Cardiac septum (tissue), 1 donor: ENCODE measurements at places on chromosomes 12 and 14. TPM values are rescaled to one million over a fixed set of nuclear protein-coding genes. Genes with fewer than 3 reads are reported as not detected.

- no peak for DNase-seq
Measured at GRCh38 chr12:47801904-47802246, 17.8 kb downstream of the HDAC7 start.

ANO4 gene
- total RNA-seq, result 0.30 TPM

DNA sequence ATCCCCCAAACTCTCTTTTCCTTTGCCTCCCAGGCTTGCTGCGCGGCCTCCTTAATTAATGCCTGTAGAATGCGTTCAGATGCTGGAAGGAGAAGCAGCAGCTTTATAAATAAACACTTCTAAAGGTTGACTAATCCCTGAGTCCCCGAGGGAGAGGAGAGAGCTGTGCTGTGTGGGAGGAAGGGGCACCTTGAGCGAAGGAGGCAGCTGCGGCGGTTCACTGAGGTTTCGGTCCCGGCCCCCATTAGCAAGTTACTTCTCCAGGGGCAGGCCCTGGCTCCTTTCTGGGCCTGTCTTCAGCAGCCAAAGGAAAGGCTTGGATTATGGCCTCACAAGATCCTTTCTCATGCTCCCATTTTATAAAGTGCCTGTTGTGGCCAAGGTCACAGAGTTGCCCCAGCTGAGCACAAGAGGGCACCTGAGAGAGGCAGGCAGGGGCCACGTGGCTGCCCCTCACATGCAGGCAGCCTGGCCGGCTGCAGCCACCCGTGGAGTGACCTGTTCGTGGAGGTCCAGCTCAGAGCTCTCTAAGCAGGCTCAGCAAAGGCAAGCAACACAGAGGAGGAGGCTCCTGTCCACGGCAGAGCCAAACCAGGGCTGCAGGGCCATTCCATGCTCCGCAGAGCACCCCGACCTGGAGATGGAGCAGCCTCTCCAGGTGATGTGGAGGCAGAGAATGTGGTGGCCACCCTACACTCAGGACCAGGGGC, 15.0 kb upstream of the CACNA2D4 start:
- peak; percentile 70 for DNase-seq

GRCh38 chr12:106631150-106631549, 48.3 kb downstream of the RFX4 start:
- DNase-seq, result no peak

DNA sequence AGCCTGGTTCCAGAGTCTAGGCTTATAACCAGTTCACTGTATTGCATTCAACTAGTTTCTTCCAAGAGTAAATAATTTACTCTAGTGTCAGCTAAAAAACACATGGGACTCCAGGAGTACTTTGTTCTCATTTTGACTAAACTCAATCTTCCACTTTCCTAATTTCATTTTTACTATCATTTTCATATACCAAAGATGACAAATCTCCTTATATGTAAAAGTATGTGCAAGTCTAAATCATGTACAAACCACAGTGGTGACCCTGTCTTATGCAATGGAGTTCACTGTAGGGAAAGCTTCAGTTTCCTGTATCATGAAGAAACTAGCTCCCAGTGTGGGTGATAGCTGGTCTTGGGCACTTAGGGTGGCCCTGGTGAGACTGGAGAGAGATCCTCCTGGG, 151.6 kb downstream of the HELB start:
- no peak for DNase-seq

GRCh38 chr12:114625294-114625851, 58.6 kb downstream of the TBX3 start:
- DNase-seq, result no peak

DNA sequence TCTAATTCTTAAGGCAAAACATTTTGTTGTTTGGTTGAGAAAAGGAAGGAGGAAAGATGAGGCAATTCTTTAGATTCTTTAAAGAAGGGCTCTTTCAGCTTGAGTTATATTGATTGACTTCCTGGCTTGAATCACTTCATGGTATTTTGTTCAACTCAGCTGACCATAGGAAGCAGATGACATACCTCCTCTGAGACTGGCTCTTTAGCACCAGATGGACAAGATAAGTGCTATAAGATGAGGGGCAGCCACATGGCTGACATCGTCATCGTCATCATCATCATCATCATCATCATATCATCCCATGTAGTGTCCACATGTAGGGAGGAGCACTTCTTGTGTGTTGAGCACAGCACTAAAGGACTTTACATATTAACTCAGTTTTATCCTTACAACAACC, 81.3 kb downstream of the SSPN start:
- DNase-seq, result no peak

DNA sequence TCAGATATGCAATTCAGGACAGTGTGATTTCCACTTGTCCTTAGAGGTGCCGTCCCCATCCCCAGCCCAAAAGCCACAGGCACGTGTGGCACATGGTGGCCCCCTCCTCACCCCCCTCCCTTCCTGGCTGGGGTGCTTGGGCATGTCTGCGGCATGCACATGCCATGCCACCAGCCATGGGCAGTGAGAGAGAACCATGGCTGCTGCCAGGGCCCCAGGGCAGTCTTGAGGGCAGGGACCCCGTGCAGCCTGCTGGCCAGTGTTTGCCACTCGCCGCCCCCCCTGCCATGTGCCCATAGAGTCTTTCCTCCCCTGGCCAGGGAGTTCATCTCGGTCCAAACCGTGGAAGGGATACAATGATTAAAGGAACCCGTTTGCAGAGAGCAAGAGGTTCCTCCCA, 41.5 kb downstream of the TNFAIP2 start:
- DNase-seq, result no peak

DNA sequence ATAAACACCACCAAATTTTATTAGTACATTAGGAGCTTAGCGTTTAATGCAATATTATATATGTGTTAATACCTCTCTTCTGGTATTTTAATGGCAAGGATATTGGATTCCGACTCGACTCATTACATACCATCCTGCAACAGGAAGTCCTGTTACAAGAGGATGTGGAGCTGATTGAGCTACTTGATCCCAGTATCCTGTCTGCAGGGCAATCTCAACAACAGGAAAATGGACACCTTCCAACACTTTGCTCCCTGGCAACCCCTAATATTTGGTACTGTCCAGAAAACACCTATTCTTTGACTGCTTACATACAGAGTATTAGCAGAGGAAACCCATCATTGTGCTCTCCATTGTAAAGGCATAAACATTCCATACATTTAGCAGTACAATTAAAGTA, 45.2 kb downstream of the VEZT start:
- DNase-seq, result no peak

TMPRSS12 gene
- total RNA-seq, result not detected

DNA sequence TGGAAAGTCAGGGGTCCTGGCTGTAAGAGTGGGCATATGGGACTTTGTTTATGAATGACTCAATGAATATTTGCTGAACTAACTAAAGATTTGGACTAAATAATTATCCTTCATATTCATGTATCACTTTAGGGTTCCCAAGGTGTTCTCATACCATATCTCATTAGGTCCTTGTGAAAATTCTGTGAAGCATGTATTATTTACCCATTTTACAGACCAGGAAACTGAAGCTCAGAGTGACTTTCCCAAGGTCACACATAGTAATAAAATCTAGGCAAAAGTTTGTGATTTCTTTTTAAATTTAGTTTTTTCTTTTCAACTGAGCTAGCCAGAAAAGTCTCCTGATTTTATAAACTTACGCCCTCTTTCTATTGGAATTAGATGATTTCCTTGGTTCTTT, 9.4 kb downstream of the PDE1B start:
- no peak for DNase-seq

GRCh38 chr12:526089-526488, 66.3 kb downstream of the B4GALNT3 start:
- no peak for DNase-seq

GRIP1 gene
- total RNA-seq, result 0.81 TPM

GRCh38 chr12:89454080-89454848, 70.3 kb downstream of the GALNT4 start:
- no peak for DNase-seq

GRCh38 chr12:87491598-87491997, 537.6 kb downstream of the C12orf50 start:
- DNase-seq, result no peak

GRCh38 chr12:13744561-13744960, 236.8 kb downstream of the GRIN2B start:
- no peak for DNase-seq

GRCh38 chr12:110531741-110532333, 29.7 kb downstream of the RAD9B start:
- DNase-seq, result no peak

DNA sequence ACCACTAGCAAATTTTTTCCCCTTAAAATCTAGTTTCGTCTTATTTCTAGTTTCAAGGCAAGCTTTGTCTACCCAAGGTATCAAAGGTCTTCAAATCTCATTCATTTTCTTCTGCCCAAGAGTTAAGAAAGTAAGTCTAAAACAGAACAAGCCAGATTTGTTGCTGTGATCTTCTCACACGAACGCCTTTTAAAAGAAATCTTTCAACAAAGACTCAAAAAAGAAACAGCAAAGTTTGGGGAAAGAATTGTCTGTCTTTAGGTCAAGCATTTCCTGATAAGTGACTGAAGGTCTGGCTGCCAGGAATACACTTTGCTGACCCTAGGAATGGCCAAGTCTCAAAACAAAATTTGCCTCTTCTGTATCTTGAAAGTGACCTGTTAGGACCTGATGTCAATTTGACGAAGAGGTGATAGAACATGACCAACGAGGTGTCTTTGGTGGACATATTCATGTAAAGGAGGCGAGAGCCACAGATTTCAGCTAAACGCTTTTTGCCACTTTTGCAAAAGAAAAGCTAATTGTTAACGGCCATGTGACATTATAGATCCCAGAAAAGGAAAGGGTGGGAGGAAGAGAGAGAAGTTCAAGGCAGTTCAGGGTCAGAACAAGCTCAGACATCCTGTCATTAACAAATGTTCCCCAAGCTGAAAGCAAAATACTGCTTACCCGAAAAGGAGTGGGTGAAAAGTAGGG, 1.7 kb downstream of the CDK17 start:
- DNase-seq, result no peak

GRCh38 chr12:55965240-55965639, 602 bp downstream of the PMEL start:
- DNase-seq, result no peak

GUCY2C gene
- total RNA-seq, result not detected

- DNase-seq, result no peak
Measured at GRCh38 chr12:94042321-94042720, 106.1 kb upstream of the PLXNC1 start.

HOXC4 gene
- total RNA-seq, result not detected

TNS2 gene
- total RNA-seq, result 99.3 TPM

COL2A1 gene
- 0.13 TPM for total RNA-seq

DNA sequence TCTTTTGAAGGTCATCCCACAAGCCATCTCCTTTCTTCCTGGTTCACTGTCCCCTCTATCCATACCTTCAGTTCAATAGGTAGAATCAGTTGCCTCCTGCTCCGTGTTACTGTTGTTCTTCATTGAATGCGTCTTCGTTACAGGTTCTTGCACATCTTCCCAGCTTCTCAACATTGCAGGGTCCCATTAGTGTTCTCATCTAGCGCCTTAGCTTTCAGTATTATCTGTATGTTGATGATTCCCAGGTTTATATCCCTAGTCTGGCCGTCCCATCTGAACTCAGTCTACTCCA, 2.0 kb downstream of the SCFD1 start:
- no peak for DNase-seq

GRCh38 chr14:104373855-104374717, 205.5 kb upstream of the C14orf180 start:
- DNase-seq, result no peak

DNA sequence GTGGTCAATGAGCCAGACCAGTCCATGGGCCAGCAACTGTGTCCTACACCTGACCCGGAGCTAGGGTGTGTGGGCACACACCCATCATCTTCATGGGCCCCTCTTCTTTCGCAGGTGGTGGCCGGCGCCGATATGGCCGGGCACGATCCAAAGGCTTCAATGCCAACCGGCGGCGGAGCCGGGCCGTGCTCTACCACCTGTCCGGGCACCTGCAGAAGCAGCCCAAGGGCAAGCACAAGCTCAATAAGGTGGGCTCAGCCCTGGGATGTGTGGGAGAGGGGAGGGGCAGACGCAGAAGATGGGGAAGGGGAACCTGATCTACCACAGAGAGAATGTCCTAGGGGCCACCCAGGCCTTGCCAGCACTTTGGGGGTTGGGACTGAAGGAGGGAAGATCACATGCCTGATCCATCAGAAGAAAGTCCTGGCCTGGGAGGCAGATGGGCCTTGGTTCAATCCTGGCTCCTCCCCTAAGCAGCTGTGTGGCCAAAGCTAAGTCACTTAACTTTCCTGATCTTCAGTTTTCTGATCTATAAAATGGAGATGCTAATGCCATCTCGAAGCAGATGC, 3.8 kb downstream of the KCNH3 start:
- no peak for DNase-seq

AHNAK2 gene
- total RNA-seq, result 4.6 TPM

CDK4 gene
- total RNA-seq, result 46.3 TPM

KLRC1 gene
- total RNA-seq, result 0.16 TPM

DNA sequence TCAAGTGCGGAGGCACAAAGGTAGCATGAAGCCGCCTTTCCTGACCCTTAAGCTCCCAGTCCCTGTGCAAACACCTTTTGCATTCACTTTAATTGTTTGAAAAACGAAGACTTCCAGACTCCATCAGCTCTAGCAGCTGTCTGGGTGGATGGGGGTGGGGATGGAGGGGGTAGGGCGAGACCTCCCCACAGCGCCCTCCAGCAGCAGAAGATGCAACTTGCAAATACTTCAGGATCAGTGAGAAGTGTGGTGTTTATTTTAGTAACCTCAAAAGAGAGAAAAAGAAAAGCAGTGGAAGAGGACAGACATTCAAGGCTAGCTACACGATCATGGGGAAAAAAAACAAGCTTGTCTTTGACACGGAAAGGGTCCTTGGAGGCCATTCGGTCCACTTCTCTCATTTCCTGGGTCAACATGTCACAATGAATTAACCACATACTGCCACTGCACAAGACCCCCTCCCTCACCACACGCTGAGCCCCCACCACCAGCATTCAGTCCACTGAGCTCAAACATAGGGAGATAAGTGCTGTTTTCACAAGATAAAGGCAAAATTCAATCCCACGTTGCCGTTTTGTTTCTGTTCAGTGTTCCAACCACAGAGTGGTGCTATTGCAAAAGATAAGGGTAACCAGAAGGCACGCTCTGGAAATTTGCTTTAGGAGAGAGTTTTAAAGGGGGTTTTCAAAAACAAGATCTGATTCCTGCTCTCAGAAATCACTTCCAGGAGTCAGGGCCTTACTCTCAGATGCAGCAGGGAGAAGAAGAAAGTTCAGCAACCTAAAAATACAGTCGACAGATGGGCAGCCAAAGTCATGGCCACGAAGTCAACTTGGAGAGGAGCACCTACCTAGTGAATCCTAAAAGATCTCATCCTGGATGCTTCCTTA, 3.3 kb upstream of the NTF3 start:
- no peak for DNase-seq

DNA sequence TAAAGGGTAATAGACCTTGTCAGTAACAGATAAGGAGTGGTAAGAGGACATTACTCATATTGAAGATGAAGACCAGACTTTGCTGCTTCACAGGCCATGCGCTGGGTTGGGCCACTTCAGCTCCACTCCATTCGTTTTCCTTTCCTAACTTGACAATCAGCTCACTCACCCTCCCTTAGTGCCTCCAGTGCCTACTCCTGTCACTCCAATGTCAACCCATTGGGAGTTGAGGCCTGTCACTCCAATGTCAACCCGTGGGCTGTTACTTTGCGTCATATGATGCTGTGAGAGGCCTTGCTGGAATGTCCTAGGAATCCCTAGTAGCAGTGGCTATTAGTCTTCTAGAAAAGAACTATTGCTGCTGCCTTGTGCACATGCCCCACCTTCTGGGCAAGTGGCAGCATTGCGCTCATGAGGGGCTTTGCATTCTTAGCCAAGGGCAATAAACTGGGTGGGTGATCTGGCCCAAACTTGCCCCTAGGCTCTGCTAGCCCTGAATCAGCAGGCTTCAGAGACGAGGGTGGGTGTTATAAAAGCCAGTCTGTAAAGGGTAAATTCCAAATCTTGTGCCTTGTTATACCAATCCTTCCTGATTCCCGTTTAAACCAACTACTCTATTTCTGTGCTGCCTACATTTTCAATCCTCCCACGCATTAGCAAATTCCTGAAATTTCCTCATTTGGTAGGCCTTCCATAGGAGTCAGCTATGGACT, 36.1 kb downstream of the BAZ2A start:
- no peak for DNase-seq
